Activated CD4-positive, alpha-beta T cell treated with anti-CD3 and anti-CD28 coated beads, Interleukin-2, amount 50 U/mL, for 24 hours (primary cell): ENCODE measurements at places on chromosomes 2 and 18.

DNA sequence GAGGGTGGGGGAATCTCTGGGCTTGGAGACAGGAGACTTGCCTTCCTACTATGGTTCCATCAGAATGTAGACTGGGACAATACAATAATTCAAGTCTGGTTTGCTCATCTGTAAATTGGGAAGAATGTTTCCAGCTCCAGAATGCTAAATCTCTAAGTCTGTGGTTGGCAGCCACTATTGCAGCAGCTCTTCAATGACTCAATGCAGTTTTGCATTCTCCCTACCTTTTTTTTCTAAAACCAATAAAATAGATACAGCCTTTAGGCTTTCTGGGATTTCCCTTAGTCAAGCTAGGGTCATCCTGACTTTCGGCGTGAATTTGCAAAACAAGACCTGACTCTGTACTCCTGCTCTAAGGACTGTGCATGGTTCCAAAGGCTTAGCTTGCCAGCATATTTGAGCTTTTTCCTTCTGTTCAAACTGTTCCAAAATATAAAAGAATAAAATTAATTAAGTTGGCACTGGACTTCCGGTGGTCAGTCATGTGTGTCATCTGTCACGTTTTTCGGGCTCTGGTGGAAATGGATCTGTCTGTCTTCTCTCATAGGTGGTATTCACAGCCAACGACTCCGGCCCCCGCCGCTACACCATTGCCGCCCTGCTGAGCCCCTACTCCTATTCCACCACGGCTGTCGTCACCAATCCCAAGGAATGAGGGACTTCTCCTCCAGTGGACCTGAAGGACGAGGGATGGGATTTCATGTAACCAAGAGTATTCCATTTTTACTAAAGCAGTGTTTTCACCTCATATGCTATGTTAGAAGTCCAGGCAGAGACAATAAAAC is 6.5 kb downstream of the TTR start:
- DNase-seq = no peak

- no peak for DNase-seq
Measured at GRCh38 chr18:43108882-43109281, 6.6 kb downstream of the RIT2 start.

DNA sequence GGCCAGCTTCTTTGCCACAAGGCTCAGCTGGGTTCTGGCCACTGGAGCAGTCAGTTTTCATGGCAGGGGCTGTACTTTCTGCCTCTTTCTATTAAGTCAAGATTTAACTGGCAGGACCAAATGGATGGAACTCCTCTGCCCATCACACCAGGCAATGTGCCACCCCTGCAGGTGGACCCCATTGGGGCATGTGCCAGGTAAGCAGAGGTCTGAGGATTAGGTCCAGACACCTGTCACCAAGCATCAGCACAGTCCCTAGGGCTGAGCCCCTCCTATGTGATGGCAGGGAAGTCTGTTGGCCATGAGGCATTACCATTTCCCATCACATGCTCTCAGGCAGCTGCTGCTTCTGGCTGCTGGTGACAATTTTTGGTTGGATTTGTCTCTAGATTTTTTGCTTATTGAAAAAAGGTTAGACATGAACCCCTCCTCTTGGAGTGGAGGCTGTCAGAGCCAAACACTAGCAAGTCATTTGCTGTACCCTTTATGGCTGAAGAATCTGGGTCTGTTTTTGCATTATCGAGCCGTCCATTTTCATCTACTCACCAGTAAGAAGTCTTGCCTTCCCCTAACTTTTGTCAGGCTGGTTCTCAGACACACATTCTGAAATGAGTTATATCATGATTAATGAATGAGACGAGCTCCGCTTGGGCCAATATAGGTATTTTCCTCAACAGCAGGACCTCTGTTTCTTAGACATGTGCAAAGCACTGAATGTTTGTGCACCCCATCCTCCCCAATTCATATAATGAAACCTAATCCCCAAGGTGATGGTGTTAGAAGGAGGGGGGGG is 328.0 kb downstream of the TSN start:
- DNase-seq = no peak

DNA sequence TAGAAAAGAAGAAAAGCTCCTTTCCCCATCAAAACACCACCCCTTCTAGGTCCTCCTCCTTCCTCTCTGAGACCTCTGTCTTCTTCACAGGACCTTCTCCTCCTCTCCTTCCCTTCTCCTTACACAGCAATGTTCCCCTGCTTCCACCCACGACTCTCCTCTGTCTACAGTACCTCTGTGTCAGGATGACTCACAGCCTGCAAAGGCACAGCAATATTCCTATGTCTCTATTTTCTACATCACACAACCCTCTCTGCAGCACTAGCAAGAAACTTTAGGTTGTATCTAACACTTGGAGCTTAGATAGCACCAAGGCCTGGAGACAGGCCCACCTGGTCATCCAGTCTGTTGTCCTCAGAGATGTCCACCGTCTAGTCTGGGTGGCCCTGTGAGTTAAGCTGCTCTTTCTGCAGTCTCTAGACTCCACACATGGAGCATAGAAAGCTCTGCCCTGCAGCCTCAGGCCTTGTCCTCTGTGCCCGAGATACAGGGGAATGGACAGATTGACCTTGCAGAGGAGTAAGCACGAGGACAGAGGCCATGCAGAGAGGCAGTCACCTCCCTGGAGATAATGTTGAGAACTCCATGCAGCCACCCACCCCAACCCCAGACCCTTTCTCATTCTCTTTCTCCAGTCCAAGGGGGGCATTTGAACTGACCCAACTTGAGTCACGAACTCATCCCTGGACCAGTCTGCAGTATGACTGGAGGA is 212.0 kb downstream of the TNS1 start:
- DNase-seq = no peak

GRCh38 chr2:36146765-36147164 is 208.8 kb upstream of the CRIM1 start:
- DNase-seq = no peak

- no peak for DNase-seq
Measured at GRCh38 chr2:19902216-19902740, 495 bp upstream of the TTC32 start.

DNA sequence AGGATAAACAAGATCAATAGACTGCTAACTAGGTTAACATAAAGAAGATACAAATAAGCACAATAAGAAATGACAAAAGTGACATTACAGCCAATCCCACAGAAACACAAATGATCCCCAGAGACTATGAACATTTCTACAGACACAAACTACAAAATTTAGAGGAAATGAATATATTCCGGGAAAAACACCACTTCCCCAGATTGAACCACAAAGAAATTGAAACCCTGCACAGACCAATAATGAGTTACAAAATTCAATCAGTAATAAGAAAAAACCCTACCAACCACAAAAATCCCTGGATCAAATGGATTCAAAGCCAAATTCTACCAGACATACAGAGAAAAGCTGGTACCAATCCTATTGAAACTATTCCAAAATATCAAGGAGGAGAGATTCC is 232.4 kb upstream of the RBMS1 start:
- no peak for DNase-seq
